Activated effector memory CD4-positive, alpha-beta T cell treated with anti-CD3 and anti-CD28 coated beads, Interleukin-2, amount 50 U/mL, for 16 hours (primary cell): ENCODE measurements at places on chromosomes 5 and 9.

- no peak for DNase-seq
Measured at GRCh38 chr9:108776920-108777639, 78.7 kb downstream of the ACTL7B start.

DNA sequence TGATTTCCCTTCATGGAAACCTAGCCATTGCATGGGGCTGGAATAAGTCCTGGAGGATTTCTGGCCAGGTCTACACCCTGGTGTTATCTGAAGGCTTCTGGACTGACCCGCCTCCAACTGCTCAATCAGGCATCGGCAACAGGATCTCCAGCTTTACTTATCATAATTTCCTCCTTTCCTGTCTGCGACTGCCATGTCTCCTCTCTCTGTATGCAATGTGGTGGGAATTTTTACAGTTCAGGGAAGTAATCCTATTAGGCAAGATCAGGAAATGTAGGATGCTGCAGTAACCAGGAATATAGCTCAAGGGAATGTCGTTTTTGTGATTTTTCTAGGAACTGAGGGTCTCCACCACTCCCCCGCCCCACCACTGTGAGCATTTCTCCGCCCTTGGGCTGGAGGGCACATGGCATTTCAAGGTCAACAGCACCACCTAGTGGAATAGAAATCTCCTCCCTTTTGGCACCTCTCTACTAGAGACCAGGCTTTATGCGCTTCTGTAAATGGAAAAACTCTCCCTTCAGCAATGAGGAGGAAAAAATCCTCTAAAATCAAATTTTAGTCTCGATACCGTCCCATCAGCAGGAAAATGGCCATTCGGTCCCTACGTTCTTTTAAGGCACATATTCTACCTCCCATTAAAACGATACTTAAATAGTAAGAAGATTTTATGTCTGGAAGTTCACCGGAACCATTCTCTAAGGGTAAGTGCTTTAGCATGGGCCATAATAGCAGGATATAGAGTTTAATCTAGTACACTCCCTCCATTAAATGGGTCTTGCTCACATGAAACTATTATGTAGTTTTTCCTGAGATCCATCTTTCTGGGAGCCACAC is 93.0 kb downstream of the YTHDC2 start:
- DNase-seq = peak; percentile 68

- no peak for DNase-seq
Measured at GRCh38 chr9:100477241-100477640, 4.3 kb downstream of the TMEFF1 start.

- DNase-seq = no peak
Measured at GRCh38 chr9:89946741-89947140, 341.9 kb downstream of the GADD45G start.

- DNase-seq = no peak
Measured at GRCh38 chr5:36494841-36495601, 111.4 kb upstream of the SLC1A3 start.

GRCh38 chr5:109249126-109249525 is 160.6 kb downstream of the PJA2 start:
- DNase-seq = no peak

- no peak for DNase-seq
Measured at GRCh38 chr9:121179930-121180681, 21.6 kb downstream of the RAB14 start.

- no peak for DNase-seq
Measured at GRCh38 chr5:165328846-165329245, 1823.4 kb downstream of the MAT2B start.

- DNase-seq = no peak
Measured at GRCh38 chr9:95796029-95796428, 79.5 kb upstream of the ERCC6L2 start.

GRCh38 chr9:27204578-27204977 is 92.4 kb downstream of the EQTN start:
- DNase-seq = no peak

GRCh38 chr9:72734631-72735030 is 213.2 kb downstream of the TMC1 start:
- DNase-seq = no peak

- no peak for DNase-seq
Measured at GRCh38 chr9:99307851-99308250, 85.8 kb downstream of the SEC61B start.

DNA sequence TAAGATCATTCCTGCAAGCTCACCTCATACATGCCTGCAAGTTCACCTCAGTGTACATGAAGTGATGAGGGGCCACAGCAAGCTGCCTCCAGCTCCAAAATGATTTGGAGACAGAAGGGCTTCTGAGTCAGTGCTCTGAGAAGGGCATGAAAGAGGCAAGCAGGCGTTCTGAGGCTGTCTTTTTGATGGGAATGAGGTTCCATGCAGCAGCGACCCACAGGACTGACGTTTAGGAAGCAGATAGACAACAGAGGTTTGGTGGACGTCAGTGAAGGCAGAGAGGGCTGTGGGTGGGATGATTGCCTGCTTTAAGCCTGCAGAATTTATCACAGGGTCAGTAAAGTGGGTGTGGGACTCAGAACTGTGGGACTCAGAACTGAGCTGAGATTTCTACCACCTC is 8.9 kb upstream of the SMIM32 start:
- DNase-seq = peak; percentile 12

- DNase-seq = no peak
Measured at GRCh38 chr5:138832218-138832617, 42.9 kb downstream of the LRRTM2 start.

DNA sequence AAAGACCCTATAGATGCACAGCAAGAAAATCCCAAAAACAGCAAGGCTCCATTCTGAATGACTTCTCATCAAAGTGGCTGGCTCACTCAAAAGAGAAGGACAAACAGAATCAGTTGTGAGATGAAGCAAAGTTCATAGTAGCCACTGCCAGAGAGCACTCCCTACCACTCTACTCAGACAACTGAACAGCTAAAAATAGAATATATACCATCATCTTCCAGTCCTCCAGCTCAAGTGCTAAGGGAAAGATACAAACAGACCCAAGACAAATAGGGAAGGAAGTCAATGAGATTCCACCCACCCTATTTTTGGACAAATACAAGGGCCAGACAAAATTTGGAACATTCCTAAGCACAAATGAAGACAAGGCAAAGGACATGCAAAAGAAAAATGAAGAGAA is 20.6 kb downstream of the GNAQ start:
- DNase-seq = no peak

DNA sequence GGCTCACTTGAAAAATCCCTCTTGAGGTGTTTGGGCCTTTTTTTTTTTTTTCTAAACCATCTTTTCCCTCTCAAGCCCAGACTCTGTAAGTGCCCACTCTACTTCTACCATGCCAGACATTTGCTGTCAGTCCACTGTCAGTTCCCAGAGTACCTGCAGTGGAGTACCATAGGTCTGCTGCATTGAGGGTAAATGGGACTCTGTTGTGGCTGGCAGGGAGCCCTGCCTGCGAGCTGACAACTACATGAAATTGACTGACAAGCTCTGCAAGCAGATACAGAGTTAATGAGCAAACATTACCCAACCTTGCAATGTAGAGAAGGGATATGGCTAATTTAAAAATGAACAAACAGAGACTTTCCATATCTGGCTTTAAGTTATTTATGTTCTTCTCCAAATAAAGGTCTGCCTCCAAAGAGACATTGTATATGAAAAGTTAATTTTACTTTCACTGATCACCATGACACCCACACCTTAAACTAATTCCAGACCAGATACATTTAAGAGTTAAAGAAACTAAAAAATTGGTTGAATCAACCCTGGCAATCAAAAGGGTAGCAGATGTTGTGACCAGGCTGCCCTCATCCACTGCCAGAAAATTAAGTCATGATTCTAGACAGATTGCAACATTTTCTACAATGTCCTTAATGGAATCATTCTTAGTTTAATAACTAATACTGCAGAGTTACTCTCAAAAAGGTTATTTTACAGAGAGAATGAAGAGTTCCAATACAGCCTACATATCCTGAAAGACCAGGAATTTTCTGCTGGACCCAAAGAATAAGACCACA is 100.4 kb upstream of the PAM start:
- DNase-seq = no peak

DNA sequence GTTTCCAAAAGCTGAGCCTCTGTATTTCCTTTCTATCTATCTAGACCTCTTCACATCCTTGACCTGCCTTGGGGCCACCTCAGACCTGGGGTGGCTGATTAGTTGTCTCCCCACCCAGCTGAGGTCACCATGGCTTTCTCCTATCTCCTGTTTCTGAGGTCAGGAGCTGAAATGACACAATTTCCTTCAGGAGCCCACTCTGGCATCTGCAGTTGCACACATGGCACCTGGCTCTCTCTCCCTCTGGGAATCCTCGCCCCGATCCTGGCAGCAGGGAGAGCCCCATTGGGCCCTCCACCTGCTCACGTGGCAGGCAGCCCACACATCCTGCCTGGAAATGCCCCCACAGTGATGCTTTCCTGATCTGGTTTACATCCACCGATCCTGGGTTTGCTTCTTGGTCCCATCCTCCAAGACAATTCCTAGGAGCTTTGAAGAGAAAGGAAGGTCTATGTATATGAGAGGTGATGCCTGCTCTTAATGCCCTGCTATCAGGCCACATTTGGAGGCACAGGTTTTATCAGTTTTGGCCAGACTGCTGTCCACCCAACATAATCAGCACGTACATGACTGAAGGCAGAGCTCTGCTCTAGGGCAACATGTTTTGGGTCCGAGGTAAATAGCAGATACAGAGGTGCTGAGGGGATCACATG is 53.7 kb downstream of the MARCHF3 start:
- DNase-seq = no peak

GRCh38 chr9:93171261-93171990 is 12.5 kb upstream of the WNK2 start:
- DNase-seq = no peak

GRCh38 chr9:130870491-130871381 is 25.9 kb downstream of the QRFP start:
- DNase-seq = no peak

- no peak for DNase-seq
Measured at GRCh38 chr5:125576822-125577221, 830.4 kb upstream of the ZNF608 start.

- DNase-seq = no peak
Measured at GRCh38 chr5:91468651-91469422, 85.7 kb upstream of the ARRDC3 start.

GRCh38 chr9:19430201-19430760 is 21.5 kb downstream of the ACER2 start:
- DNase-seq = no peak

DNA sequence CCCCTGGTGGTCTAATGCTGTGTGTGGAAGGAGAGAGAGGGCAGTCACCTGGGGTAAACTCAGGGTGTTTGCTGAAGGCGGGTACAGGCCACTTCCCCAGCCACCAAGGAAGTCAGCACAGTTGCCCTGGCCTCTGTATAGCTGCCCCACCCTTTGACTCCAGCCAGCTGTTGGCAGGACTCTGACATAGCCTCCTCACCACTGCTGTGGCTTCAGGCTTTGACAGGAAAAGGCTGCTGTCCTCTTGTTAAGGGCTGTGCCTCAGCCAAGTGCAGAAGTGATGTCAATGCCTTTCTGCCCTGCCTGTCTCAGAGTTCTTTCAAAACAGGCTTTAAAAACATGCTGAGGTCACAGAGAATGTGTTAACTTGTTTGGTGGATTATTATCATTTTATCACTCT is 487.2 kb upstream of the KLF4 start:
- no peak for DNase-seq

GRCh38 chr5:168790671-168791250 is 211.6 kb upstream of the PANK3 start:
- no peak for DNase-seq

- no peak for DNase-seq
Measured at GRCh38 chr5:149154650-149155049, 13.4 kb downstream of the ABLIM3 start.

- no peak for DNase-seq
Measured at GRCh38 chr5:122182491-122182921, 53.2 kb downstream of the ZNF474 start.

DNA sequence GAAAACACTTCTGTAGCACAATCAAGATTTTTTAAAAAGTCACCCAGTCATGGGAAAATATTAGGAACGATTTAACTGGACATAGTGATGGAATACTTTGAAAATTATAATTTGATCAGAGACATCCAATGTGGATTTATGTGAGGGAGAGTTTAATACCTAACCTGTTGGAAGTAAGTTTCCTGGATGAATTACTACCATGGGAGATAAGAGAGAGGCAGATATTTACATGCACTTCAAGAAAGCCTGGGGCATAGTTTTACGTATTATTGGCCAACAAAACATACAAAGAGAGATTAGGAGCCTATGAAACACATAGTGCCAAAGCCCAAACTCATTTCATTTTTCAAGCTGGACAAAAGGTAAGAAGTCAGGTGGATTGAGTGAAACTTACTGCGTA is 336.8 kb downstream of the SLIT3 start:
- no peak for DNase-seq

DNA sequence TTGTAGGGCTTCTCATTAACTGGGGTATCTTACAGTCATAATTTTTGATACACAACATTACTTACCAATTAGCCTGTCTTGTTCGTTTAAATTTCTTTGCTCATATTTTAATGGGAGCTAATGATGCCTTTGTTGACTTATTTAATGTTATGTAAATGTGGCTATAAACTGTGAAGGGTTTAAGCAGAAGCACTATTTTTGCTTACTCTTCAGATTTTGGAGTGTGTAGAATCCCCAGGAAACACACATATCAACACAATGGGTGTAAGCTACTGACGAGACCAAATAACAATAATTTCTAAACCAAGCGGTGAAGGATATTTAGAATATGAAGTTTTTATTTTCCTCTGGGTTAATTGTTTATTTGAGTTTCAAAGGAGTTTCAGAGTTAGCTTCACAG is 452.5 kb downstream of the EBF1 start:
- no peak for DNase-seq

DNA sequence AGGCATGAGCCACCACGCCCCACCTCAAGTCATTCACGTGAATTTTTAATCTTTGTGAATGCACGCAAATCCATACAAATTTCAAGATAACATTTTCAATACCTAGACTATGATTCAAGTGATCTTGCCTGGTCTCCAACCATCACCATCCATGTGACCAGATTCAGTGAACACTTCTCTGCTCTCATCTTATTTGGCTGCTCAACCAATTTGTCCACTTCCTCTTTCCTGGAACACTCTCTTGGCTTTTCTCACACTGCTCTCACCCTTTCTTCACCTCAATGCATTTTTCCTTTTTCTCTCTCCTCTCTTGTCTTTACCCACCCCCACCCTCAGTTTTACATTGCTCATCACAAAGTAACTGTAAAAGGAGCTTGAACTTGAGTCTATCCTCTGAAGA is 354.7 kb upstream of the KIF2A start:
- DNase-seq = no peak

DNA sequence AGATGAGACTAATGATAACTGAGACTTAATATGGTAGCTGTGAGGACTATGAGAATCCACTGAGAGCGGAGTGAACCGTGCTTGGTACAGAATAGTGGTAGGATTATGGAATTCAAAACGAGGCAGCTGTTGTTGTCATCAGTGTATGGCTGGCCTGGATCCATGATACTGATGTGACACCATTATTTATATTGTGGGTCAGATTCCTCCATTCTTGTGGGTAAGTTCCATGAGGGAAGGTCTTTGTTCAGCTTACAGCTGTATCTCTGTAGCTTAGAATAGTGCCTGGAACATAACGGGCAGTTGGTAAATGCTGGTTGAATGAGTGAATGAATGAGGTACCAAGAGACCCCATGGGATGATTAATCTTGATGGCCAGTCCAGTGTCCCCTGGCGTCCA is 61.8 kb downstream of the ACER2 start:
- DNase-seq = no peak
